NCI-H510A treated with DMSO at 0.1 percent for 48 hours (cell line): ENCODE measurements at places on chromosomes 5 and 9.

DNA sequence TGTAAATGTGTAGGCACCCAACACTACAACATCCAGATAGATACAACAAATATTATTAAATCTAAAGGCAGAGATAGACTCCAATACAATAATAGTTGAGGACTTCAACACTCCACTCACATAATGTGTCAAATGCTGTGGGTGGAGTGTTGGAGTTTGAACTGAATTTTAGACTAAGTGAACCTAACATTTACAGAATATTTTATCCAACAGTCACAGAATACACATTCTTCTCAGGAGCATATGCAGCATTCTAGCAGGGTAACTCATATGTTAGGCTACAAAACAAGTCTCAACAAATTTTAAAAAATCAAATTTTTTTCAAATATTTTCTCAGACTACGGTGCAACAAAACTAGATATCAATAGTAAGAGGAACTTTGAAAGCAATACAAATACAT is 648.7 kb upstream of the CDH18 start:
- no peak for DNase-seq

DNA sequence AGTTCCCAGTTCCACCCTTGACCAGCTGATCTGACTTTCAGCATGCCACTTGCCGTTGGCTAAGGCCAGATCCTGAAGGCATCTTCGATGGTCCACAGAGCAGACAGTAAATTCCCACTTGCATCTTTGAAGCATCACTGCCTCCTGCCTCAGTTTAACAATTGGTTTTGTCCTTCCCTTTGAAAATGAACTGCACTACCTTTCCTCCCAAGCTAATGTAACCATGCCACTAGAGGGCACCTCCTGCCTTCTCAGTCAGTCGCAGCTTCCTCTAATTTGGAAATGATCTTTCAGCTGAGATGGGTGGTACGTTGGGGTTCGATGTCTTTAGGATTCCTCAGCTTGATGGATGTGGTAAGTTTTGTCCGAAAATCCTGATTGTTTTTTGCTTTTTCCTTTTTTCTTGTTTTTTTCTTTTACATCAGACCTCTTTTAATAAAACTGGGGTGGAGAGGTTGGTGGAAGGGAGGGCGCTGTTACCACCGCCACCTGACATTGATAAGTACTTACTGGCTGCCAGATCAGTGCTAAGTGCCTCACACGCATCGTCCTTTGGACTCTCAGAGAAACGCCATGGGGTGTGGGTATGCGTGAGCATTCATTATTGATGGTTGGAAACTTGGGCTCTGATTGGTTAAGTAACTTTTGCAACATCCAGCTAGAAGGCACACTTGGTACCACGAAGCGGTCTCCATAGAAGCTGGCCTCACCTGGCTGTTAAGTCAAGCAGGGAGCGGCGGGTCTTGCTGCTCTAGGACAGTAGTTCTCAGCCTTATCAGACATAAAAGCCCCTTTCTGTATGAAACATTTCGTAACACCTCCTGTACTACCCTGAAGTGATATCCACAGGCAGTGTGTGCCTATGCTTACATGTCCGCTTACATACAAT is 16.9 kb downstream of the PTTG1 start:
- DNase-seq, result peak; percentile 60

DNA sequence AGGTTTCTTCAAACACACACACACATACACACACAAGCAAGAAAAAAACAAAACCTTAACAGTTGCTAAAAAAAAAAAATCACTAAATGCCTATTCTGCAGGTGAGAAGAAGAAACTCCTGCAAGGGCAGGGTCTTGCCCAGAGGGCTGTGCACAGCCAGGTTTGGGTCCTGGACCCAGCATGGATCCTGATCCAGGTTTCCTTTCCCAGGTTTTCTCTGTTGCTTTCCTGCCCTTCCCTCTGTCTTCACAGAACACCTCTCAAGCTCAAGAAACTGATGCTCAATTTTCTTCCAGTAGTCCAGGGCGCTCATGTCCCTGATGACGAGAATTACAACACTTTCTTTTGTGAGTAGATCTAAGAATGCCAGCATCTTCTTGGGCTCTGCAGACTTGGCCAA is 136.6 kb downstream of the PAX5 start:
- DNase-seq, result no peak

- DNase-seq, result no peak
These were observed 18.7 kb downstream of the KIAA1191 start for GRCh38 chr5:176342766-176343458.

DNA sequence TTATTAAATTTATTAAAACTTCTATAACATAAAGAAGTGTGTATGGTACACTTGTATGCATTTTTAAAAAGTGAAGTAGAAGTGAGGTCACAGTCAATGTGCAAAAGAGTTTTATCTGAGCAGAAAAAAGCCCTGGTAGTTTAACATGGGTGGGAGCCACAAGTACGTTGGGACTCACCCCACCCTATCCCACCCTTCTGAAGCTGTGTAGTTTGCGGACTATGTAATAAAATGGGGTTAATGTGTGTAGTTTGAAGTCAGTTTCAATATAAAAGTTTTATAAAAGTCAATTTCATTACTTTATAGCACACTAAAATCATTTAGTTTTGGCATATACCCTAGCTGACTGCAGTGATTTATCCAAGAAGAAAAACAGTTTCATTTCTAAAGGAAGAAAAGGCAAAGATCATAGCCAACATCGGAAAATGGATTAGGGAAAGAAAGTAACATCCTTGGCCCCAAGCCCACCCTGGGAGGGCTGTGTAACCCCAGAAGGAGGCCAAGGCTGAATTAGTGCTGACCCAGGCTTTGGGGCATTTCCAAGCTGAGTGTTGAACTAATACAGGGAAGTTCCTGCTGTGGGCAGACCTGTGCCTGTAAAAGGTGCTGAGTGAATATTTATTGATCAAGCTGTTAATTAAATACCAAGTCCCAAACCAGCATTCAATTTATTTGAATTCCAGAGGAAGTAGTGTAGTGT is 398.6 kb upstream of the ADAMTSL1 start:
- no peak for DNase-seq

- DNase-seq, result no peak
These were observed 96.3 kb downstream of the TTLL11 start for GRCh38 chr9:121996783-121997182.

DNA sequence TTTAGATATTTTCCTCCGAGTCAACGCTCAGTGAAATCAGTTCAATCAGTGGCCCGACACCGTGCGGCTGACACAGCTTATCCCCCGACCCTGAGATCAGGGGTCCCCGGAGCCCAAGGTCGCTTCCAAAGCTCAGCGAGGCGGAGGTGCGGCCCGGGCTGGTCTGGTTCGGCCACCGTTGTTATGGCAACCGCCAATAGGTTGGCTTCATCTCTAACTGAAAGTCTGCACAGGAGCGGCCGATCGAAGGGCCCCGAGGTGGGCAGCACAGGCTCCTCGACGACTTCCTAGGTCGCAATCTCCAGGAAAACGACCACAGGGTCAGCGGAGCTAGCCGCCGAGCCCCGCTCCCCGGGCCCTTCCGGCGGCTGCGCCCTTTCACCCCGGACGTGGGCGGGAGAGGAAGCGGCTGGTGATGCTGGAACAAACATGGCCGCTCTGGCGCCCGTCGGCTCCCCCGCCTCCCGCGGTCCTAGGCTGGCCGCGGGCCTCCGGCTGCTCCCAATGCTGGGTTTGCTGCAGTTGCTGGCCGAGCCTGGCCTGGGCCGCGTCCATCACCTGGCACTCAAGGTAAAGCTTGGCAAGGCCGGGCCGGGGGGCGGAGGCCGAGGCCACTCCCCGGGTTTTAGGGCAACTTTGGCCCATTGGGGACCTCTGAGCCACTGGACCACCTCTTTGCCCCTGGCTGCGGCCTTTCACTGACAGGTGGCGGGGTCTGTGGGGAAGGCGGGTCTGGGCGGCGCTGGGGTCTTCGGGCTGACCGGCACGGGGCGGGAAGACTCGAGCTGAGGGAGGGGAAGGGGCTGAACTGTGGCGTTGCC is at the start of gene GPR107:
TSS of gene GPR107 (plus strand) at position 403 of the 821 bp plus-strand sequence. CDS start at position 430, 27 bp downstream.
- peak; percentile 63 for DNase-seq

DNA sequence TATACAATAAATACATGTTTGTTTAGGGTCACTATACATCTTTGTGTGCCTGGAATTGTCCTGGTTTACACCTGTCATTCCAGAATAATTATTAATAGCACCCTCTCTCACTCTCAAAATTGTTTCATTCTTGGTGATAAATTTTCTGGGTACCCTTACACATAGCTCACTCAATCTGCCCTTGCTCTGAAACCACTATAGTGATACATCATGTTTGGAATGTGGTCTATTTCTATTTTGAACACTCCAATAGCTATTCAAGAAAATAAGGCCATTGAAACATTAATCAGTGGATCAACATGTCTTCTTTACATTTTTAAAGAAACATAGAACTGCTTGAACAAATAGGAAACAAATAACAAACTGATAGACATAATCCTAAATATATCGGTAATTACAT is 158.7 kb downstream of the ARRDC3 start:
- no peak for DNase-seq

DNA sequence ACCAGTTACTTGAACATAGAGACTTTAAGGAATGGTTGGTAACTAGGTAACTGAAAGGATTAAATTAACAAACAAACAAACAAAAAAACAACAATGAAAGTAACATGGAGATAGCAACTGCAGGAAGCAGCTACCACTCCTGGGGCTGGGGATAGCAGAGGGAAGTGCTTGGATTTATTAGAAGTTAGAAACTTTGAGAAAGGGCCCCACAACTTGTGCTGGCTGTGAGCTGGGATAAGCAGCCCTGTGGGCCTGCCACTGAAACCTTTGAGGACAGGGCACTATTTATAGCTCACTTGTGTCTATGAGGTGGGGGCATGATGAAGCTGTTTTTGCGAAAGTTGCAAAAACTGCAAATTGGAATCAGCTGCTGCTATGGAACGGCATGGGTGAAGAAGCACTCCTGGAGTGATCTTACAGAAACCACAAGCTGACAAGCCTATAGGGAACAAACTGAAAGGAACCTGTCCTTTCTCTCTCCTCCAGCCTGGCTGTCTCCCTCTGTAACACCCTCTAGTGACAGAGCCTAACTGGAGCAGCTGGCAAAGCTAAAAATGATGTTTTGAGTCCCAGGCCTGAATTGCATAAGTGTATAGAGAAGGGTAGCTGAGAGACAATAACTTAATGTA is 91.4 kb upstream of the RANBP6 start:
- DNase-seq, result peak; percentile 4

DNA sequence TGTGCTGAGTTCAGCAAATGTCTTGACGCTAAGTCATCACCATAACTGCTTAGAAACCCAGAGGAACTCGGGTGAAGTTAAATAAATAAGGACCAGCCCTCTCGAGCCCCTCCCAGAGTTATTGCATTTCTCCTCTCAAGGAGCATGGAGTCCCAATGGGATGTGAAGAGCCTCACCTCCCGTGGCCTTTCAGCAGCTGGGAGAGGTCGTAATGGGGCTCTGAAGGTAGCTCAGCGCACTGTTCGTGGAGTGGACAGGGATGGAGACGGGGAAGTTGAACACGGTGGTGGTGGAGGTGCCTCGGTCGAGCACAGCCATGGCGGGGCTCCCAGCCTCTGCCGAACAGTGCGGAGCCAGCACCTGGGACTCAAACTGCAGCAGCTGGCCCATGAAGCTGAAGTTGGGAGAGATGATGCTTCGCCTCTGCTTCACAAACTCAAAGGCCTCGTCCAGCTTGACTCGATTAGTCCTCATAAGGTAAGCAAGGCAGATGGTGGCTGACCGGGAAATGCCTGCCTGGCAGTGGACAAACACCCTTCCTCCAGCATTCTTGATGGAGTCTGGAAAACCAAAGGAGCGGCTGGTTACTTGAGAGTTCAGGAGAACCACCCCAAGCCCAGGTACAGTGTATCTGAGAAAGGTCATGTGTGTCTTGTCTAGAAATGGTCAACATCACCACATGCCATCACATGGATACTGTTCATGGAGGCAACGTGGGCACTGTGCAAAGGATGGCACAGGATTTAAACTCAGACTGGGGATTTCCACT is 2.2 kb downstream of the DUSP1 start:
- DNase-seq, result no peak

- no peak for DNase-seq
These were observed 63.5 kb downstream of the MEF2C start for GRCh38 chr5:88819301-88819999.

- no peak for DNase-seq
These were observed 308.4 kb downstream of the PDE4D start for GRCh38 chr5:59584858-59585846.

GRCh38 chr5:133957591-133957990 is 10.8 kb downstream of the C5orf15 start:
- no peak for DNase-seq

DNA sequence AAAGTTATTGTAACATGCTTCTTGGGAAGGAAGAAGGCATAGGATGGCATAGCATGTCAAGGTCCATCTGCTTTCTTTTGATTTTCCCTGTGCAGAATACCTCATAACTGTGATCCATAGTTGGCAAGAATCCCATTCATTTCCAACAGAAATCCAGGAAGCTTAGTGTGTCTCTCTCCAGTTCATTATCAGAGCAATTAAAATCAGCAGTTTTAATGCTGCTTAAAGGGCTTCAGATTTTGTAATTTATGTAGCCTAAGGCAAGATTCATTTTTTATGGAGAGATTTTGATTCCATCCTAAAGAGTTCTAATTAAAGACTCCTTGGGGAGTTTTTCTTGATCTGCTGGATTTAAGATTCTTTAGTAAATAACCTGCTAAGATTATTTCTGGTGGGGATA is 560.1 kb downstream of the PDE4D start:
- no peak for DNase-seq

- DNase-seq, result no peak
These were observed 40.2 kb upstream of the LPAR1 start for GRCh38 chr9:111078391-111079038.

DNA sequence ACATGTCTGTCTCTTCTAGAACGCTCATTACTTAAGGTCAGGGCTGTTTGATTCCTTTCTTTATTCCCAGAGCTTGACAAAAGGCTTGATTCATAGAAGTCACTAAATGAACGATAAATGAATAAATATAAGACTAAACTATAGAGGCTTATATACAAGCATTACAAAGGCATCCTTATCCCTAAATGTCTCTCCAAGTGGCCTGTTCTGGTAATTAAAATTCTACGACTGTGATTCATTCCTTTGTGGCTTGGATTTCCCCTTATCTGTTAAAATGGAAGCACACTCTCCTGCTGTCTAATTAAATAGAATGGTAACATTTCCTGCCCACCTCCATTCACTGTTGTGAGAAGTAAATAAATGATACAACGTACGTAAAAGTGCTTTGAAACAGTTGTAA is 49.5 kb downstream of the C7 start:
- DNase-seq, result no peak

GRCh38 chr9:71716138-71716909 is 52.0 kb downstream of the CEMIP2 start:
- DNase-seq, result no peak

DNA sequence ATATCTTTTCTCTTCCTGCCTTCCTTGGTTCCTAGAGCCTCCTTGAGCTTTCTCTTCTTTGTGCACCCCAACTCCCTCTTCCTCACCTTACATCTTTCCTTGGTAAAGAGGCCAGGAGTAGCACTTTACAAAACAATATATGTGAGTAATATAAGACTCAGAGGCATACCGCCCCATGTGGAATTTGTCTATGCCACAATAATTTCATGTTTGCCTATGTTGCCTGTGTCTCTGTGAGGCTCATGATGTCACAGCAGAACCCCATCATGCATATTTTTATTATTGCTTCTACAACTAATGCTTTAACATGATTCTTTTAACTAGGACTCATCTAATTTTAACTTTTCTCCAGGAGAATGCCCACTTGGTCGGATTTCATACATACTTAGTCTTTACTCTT is 15.0 kb upstream of the LVRN start:
- no peak for DNase-seq
